ENCODE measurements at places on chromosomes 16 and 17.

DNA sequence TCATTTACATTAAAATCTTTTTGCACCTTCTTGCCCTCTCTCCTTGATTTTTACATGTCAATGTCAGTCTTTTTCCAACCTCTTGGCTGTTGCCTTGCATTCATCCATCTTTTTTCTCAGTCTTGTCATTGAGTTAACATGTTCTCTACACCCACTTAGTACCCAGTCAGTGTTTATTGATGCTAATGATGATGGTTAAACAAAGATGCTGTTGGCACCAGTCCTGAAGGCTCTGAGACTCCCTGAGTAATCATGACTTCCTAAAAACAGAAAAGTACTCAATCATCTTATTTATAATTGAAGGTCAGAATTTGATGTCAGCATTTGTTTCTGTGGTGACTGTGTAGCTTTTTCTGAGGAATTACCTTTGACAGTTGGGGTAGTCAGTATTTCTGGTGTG is 104.5 kb downstream of the NLK start:
- no peak for DNase-seq

GRCh38 chr16:53964145-53964790 is 260.3 kb downstream of the FTO start:
- no peak for DNase-seq

DNA sequence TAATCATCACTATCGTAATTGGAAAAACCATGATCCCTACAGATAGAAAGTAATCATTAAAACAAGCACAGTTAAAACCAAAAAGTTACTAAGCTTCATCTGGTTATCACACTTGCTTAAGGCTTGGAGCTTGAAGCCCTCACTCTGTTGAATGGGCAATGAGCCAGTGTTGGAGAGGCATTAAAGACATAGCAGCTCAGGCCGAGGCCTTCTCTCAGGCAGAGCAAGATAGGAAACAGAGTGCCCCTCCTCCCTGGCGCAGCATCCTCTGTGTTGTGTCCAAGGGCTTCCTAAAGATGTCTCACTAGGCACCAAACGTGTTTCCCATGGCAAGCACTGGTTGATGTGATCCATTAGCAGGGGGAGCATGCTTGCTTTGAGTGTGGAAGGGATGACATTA is 34.9 kb upstream of the LGALS9 start:
- DNase-seq, result no peak

DNA sequence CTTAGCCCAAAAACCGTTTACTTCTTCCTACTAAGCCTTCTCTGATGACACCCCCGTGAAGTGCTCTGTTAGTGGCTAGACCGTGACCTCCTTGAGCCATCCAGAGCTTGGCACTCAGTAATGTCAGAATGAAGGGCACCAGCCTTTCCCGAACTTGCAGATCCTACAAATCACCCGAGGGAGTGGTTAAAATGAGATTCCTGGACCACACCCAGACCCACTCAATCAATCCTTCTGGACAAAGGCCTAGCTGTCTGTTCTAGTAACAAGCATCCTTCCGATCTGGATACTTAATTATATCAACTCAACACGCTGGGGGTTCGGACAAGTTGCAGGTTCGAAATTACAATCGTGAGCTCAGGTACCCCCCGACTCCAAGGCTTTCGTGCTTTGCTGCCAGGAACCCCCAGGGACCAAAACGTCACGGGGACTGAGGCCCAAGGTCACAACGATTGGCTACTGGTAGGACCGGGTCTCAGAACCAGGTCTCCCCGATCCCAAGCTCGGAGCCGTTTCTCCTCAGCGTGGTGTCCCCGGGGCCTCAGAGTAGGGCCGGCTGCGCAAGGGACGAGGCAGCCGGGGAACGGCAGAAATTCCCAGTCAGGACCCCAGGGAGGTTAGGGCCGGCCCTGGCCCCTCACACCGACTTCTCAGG is 527 bp downstream of the CIAPIN1 start:
- DNase-seq, result peak; percentile 3

DNA sequence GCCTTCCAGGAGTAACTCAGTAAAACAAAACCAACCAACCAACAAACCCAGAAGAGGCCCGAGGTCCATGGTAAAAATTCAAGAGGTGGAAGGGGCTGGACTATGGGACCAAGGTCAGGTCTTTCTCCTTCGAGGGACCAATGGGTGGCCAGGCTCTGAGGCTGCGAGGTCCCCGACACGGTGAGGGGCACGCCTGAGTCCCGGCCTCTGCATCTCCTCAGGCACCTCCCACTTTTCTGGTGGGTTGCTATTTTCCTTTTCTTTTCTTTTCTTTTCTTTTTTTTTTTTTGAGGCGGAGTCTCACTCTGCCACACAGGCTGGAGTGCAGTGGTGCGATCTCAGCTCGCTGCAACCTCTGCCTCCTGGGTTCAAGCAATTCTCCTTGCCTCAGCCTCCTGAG is 18.0 kb downstream of the CD7 start:
- DNase-seq, result peak; percentile 62

DNA sequence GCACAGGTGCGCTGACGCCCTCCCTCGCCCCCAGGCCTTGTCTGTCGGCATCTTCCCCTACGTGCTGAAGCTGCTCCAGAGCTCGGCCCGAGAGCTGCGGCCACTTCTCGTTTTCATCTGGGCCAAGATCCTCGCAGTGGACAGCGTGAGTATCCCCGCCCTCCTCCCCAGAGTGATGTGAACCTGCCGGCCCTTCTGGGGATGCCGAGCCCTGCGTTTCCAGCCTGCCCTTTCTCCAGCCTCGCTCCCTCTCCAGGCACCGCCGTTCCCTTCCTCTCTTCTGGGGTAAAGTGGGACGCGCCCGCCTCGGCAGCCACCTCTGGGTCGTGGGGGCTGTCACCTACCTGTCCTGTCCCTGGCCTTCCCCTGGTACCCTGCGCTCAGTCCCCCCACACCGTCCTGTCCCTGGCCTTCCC is 133.9 kb upstream of the CHMP6 start:
- no peak for DNase-seq

- DNase-seq, result no peak
These were observed 155.3 kb downstream of the PITPNC1 start for GRCh38 chr17:67532326-67532871.

DNA sequence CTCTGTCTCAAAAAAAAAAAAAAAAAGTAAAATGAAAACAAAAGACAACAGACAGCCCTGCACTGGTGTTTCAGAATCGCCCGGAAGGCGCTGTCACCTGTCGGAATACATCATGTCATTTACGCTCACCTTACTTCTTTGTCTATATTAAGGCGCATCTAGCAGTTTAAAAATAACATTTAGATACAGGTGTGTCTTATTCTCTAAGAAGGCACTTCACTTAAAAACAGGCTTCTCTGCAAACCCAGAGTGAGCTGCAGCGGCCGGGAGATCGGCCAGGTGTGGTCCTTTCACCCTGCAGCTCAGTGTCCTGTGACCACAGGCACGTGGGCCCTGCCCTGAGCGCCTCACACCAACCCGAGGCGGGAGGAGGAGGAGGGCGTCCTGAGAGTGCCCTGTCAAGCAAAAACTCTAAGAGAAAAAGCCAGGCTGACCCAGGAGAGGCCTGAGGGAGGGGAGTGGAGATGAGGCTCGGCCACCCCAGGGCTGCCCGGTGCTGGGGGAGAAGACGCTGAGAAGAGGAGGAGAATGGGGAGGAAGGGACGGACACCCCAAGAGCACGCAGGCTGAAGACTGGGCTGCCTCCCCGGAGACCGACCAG is 3.3 kb upstream of the LMF1 start:
- DNase-seq, result no peak

- DNase-seq, result no peak
These were observed 24.6 kb upstream of the FOXF1 start for GRCh38 chr16:86485746-86486145.

DNA sequence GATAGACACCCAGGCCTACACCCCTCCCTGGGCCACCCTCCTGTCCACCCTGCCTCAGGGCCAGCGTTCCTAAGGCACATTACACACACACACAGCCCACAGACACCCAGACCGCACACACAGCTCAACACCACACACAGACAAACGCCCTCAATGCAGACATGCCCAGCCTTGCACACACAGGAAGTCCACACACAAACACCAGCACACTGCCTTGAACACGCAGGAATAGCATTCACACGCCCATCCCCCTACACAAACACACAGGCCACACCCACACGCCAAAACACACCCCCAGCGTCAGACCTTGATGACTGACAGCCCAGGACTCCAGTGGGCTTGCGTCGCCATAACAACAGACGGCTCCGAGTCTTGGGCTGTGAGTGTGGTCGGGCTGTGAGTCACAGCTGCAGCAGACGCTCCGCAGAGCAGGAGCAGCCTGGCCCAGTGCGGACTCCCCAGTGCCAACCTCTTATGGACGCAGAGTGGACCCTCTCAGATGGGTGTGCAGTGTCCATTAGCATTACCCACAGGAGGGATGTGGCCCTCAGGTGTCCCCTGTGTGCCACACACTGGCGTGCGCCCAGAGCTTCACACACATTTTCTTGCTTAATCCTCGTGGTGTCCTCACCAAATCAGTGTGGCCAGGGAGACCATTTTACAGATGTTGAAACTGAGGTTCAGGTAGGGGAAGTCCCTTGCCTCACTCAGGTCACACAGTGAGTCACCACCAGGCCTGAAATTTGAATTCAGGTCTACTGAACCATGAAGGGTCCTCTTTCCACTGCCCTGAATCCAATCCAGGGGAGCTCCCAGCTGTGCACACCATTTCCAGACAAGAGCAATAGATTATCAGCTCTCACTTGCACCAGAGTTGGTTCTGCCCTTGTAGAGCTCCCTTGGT is 17.8 kb upstream of the RAI1 start:
- DNase-seq, result peak; percentile 77

DNA sequence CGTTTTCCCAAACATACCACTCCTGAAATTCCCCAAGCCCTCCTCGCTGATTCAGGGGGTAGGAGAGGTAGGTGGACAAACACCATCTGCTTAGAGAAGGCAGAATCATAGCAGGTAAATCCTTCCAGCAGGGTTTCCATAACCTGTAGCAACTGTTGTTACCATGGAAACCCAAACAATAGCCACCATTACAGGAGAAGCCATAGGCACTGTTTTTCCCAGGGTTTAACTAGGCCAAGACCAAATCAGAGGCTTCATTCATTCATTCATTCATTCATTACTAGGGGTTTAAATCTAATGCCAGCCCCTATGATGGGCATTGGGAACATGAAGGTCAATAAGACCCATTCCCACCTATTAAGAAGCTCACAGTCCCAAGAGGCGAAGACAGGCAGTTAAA is 25.5 kb upstream of the CIITA start:
- no peak for DNase-seq

DNA sequence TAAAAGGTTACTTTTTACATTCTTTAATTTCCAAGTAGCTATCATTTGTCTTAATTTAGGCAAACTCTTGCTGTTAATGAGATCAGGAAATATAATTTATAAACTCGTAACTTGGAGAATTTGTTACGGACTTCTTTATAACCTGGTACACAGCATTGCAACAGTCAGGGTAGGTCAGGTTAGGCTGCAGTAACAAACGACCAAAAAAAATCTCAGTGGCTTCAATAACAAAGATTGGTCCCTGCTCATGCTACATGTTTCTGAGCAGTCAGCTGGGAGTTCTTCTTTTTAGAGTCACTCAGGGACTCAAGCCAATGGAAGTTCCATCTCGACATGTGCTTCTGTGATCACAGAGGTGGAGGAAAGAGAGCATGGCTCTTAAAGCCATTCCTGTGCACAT is 110.1 kb downstream of the USP31 start:
- DNase-seq, result no peak

- no peak for DNase-seq
These were observed 232.4 kb upstream of the PSMD7 start for GRCh38 chr16:74064120-74064735.

DNA sequence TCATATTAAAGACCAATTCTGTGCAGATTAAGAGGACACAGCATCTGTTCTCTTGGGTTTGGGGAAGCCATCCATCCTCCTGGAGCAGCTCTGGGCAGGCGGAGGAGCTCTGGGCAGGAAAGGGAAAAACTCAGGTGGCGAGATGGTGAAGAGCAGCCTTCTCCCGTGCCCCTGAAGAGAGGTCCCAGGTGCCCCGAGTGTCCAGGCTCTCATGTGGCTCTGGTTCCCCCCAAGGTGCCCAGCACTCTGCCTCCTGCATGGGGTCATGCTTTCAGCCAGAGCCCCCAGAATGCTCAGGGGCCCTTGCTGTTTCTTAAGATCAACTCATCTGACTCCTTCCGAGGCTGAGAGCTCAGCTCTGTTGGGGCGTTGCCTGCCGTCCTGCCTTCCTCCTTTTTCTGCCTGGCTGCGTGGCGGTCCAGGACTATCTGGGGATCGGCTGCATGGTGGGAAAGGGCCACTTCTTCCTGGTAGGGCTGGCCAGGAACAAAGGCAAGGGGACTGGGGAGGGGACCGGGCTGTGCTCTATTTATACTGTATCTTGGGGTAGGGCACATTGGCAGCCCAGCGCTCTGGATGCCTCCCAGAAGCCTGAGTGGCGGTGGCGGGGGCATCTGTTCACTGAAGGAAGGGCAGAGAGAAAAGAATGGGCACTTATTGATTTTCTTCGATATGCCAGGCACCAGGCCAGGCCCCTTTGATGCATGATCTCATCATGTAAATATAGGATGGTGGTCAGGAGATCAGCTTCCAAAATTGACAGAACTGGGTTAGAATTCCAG is 103.2 kb upstream of the SDK2 start:
- DNase-seq, result no peak

- peak; percentile 20 for DNase-seq
These were observed at the start of gene ZPBP2 for GRCh38 chr17:39867880-39868553. Gene ZPBP2, plus strand, starts transcription at chr17:39868202. Its CDS starts 153 bp downstream, at chr17:39868355.

DNA sequence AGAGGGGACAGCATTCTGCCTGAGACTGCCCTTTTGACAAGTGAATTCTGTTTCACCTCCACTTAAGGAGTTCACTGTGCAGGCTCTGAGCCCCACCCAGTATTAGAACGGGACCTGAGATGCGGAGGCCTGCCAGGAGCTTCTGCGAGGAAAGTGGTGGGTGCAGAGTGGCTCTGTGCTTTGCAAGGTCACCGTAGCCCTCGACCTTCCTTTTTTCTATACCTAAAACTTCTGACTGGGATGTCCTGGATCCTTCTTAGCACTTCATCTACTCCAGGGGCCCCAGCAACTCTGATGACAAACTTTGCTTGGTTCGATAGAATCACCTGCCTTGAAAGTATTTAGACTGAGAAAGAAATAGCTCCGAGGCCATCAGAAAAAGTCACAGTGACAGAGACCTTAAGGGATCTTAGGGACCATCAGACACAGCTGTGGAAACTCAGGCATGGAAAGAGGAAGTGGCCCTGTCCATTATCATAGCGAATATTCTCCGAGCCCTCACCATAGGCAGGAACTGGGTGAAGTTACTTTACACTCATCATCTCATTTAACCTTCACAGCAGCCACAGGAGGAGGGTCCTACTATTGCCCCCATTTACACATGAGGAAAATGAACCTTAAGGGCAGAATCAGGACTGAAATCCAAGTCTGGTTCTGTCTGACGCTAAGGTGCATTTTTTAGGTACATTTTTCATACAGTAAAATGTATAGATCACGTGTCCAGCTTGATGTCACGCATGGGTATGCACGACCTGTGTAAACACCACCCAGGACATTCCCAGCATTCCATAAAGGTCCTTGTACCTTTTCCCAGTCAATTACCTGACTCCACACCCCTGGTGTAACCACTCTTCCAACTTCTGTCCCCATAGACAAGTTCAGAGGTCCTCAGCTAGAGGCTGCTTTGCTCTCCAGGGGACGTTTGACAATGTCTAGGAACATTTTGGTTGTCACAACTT is 676 bp upstream of the KRT13 start:
- DNase-seq, result no peak

GRCh38 chr16:60648290-60648689 is 1387.9 kb downstream of the CDH8 start:
- no peak for DNase-seq

- DNase-seq, result no peak
These were observed 1.0 kb downstream of the HS3ST3A1 start for GRCh38 chr17:13600475-13601321.

GRCh38 chr17:48236681-48237134 is 129.1 kb downstream of the SNX11 start:
- no peak for DNase-seq
